ENCODE measurements at places on chromosomes 7 and 10.

DNA sequence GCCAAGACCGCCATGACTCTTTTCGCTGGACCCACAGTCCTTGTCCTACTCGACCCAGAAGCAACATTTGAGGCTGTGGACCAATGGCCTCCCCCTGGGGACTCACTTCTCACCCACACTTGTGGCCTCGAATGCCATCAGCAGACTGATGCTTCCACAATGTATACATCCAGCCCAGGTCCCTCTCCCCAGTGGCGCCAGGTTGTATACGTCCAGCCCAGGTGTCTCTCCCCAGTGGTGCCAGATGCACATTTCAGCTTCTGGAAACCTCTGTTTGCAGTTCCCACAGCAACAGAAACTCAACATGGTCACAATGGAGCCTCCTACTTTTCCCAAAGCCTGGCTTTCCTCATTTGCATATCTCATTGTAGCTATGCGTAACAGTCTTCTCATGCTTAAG lies 210.5 kb upstream of the RNF32 start:
- no peak for DNase-seq

DNA sequence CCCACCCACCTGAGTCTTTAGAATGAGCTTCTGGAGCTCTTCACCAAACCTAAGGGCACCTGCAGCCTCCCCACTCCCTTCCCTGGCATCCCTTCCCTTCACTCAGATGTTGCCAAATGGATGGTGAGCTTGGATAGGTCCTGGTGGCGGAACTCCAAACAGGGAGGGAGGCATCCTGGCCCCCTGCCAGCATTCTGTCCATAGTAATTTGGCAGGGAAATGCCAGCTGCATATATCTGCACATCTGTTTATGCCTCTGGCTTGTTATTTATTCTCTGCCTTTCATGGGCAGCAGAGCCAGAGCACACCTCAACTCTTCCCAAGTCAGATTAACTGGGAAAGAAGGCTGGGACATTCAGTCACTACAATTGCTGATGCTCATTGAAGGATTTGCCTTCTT lies 18.1 kb downstream of the KAZALD1 start:
- DNase-seq: no peak

GRCh38 chr10:3548702-3549101 lies 236.3 kb downstream of the KLF6 start:
- no peak for DNase-seq

- DNase-seq: no peak
Measured at GRCh38 chr7:151891182-151891581, 14.3 kb upstream of the PRKAG2 start.

DNA sequence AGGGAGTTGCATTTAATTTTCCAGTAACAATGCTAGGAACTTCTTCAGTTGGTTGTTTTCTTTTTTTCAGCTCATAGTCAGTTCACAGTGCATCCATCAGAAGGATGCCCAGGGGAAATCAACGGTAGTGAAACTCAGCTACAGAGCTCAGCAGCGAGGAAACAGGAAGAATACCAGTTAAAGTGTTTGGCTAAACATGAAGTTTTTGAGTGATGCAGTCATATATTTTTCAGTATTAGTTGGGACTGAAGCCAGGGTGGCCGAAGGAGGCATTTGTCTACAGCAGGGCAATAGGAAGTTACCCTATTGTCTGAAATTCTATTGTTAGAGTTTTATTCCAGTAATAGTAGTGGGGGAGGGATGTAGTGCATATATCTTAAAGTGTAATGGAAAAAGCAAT lies 45.3 kb upstream of the MALRD1 start:
- DNase-seq: no peak

GRCh38 chr10:133230044-133230361 lies at the start of gene UTF1:
TSS of gene UTF1 (plus strand) at chr10:133230217. CDS start at chr10:133230289, 72 bp downstream.
- DNase-seq: no peak

- no peak for DNase-seq
Measured at GRCh38 chr10:128476368-128476725, 350.1 kb upstream of the MKI67 start.

DNA sequence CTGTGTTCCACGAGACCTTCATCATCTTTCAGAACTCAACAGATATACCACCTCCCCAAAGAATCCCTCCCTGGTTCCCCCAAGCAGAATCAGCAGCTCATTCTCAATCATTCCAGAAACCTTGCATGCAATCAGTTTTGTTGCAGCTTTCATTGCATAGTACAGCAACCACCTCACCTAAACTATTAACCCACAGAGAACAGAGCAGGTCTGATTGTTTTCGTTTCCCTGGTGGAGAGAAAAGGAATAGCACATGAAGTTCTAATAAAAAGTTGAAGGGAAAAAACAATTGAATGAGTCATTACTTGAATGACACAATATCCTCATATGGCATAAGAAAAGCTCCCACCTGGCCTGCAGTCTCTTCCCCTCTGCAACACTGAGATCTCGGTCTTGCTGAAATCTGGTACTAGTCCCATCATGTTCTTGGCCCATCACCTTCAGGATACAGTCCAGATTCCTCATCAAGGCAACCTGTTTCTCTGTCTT lies 147.1 kb upstream of the GDF10 start:
- no peak for DNase-seq

DNA sequence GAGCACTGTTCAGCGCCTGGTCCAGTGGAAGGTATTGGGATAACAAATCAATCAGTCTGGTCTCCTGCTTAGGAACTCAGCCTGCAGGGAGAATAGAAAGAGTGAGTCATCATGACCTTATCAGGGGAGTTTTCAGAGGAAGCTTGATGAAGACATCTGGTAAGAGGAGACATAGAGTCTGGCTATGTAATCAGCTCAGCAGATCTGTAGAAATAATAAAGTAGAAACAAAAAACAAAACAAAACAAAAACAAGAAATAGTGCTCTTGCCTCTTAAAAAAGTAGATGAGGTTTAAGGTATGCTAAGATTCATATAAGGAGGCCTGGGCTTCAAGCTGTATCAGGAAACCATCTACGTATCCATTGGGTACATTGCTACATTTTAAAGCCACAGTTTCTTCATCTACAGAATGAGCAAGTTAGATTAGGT lies 14.4 kb downstream of the TAS2R41 start:
- DNase-seq: no peak

DNA sequence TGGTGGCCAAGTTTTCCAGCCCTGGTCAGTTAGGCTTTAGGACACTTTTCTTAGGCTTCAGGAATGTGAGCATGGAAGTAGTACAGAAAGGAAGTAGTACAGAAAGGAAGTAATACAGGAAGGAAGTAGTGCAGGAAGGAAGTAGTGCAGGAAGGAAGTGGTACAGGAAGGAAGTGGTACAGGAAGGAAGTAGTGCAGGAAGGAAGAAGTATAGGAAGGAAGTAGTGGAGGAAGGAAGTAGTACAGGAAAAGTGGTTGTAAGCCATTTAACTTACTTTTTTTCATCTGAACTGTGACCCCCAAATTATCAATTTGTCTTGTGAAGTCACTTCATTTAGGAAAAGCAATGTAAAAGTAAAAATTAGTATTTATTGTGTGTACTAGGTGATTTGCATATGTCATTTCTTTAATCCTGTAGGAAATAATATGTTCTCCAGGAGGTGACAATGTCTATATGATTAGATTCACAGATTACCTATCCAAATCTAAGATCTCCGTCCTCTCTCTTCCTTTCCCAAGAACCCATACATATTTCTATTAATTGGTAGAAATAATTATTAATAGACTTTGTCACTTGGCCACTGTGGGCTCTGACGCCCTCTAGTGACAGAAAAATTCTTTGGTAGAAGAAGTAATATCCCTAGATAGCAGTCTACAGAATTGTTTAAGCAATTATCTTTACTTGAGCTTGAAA lies 3.9 kb upstream of the FAS start:
- no peak for DNase-seq

DNA sequence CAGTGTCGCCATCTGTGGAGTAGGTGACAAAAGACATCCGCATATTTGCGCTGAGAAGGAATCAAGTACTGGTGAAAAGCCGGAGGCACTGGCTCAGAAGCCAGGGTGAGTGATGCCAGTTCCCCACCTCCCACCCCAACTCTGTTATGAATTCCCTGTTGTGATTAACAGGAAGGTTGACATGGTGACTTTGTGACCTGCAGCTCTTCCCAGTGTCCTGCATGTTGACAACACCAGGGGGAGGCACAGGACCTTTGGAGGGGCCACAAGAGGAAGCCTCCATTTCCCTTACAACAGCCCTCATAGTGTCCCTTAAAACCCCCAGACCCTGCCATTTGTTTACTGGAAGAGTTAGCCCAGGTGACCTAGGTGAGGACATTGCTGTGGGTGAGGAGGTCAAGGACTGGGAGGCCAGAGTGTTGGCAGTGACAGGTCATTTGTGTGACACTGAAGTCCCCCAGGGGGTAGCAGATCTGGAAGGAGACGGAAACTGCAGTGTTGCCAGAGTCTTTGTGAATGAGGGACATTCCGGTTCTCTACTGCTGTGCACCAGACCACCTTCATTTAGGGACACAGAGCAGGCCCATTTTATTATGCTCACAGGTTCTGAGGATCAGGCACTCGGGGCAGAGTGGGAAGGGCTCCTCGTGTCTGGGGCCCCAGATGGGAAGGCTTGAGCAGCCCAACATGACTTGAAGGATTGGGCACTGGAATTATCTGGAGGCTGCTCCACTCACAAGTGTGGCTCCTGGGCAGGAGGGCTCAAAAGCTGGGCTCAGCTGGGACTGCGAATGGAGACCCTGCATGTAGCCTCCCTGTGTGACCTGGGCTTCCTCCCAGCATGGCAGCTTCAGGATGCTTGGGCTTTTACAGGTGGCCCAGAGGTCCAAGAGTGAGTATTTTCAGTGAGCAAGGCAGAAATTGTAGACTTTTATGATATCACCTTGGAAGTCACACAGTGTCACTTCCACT lies 13.0 kb upstream of the ANTXRL start:
- no peak for DNase-seq

- no peak for DNase-seq
Measured at GRCh38 chr10:91536111-91536510, 96.8 kb downstream of the PPP1R3C start.

DNA sequence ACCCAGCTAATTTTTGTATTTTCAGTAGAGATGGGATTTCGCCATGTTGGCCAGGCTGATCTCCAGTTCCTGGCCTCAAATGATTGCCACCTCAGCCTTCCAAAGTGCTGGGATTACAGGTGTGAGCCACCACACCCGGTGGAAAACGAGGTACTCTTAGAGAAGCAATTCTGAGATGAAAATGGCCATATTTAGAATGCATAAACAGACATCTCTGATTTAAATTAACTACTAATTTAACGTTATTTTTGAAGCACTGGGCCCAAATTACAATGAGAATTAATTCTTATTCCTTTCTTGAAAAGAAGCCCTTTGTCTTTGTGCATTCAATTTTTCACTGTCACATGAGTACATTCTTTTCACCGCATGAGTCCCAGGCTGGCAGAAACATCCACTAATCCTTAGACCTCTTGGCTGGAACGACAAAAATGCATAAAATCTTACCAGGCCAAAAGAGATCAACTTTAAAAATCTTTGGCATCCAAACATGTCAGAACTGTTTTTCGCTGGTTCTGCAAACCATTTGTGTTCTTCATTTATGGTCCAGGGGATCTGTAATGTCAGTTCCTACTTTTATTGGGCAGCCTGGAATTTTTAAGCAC lies 60.1 kb upstream of the CAPZA2 start:
- no peak for DNase-seq

DNA sequence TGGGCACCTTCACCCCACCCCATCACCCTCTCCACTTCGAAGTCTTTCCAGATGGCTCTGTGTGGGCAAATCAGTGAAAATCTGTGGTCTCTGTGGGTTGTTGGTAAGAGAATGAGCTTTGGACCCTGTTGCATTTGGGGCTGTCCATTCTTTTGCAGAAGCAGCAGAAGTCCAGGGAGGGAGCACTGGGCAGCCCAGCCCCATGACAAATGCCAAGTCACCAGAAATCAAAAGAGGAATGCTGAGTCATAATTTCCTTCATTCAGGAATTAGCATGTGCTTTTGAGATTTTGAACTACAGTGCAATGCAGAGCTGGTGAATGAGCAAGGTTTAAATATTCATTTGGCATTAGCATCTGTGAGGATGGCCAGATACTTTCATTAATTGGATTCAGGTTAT lies 556.2 kb downstream of the LRMDA start:
- DNase-seq: no peak

All from gastrocnemius medialis (tissue), 4 donors.